ENCODE measurements at places on chromosomes 2 and 18.

DNA sequence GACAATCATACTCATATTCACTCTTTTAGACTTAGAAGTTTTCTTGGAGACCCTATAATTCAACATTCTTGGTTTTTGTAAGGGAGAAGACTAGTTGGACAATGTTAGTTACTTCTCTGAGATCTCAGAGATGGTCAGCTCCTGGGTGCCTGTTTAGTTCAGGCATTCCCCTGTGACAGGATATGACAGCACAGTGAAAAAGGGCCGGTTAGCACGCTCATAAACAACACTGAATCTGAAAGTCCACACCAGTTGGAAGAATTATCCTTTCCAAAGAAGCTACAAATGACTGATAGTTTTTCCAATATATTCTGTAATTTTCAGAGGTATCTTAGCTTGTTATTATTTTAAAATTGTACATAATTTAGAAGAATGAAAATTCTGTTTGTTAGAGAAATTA is 75.7 kb downstream of the ADAM23 start:
- no peak for DNase-seq

GRCh38 chr2:144234542-144234871 is 285.4 kb downstream of the ZEB2 start:
- no peak for DNase-seq

- no peak for DNase-seq
Observed at GRCh38 chr18:57428221-57429150, 6.7 kb upstream of the ONECUT2 start.

DNA sequence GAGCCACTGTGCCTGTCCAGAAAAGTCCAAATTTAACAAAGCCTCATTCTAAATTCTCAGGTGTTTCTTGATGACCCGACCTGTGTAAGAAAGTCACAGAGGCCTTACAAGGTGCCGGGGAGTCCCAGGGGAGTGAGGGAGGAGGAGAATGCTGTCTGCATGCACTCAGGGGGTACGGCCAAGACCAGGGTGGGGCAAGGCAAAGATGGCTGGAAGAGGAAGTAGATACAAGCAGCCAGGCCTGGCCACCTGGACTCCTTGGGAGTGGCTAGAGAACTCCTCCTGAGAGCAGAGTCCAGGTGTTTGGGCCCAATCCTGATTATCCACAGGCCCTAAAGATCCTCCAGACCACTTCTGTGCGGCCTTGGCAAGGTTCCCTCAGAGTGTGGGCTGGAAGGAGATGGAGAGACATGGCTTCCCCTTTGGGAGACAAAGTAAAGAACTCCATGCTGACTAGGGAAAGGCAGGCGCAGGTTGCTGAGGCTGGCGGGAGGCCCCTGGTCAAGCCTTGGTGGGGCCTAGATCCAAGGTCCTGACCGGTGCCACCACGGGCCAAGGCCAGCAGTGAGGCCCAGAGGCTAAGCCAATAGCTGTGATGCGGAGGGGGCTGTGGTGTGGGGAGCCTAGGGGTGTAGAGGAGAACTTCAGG is 74.7 kb downstream of the COPS8 start:
- no peak for DNase-seq

DNA sequence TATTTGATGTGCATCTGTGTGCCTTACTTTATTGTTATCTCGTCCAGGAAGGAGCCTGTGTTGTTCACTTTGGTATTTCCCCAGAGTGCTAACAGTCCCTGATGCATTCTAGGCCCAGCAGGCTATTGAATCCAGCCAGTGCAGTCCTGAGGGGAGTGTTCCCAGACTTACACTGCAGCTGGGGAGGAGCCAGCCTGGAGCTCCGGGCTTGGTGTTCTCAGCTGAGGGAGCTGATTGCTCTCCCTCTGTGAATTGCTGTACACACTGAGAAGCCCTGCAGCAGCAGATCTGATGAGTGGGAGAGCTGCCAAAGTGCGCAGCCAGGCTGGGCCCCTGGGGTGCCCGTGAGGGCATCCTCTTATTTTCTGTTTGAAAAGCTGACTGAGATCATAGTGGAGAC is 159.2 kb downstream of the GALNT3 start:
- DNase-seq, result no peak

GRCh38 chr2:10647441-10647840 is 42.3 kb downstream of the NOL10 start:
- DNase-seq, result no peak

- DNase-seq, result no peak
Observed at GRCh38 chr2:184734338-184734737, 136.0 kb downstream of the ZNF804A start.

DNA sequence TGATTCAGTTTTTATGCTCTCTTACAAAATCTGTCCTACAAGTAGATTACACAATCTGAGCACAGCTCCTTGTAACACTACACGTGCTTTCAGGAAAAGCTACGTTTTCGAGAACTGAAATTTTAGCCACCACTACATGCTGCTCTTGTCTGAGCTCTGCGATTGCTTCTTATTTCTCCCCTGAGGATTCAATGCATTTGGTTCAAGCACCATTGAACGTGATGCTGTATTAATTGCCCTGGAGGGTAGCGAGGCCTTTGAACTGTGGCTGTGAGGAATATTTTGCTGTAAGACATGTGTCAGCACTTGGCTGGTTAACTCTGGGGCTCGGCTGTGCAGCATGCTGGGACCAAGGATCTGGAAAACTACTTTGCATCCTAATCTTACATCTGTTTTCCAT is 405.8 kb downstream of the EPHA4 start:
- no peak for DNase-seq

- no peak for DNase-seq
Observed at GRCh38 chr18:68498185-68498584, 216.7 kb downstream of the TMX3 start.

DNA sequence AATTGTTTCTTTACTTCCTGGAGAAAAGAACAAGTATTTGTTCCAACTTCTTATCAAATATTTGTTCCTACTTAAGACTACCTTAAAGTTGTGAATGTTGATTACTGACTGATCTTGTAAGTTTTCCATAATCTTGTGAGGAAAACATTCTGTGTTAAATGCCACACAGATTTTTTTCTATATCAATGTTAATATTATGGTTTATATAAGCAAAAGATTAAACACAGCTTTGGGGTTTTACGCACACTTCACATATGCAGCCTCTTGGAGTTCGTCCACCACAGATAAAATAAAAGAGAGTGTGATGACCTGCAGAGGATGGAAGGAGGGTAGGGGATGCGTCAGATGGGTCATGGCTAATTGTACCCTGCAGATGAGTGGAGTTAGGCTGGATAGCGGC is 780.0 kb upstream of the SALL3 start:
- DNase-seq, result no peak
